ENCODE measurements at places on chromosomes 1 and 21.

DNA sequence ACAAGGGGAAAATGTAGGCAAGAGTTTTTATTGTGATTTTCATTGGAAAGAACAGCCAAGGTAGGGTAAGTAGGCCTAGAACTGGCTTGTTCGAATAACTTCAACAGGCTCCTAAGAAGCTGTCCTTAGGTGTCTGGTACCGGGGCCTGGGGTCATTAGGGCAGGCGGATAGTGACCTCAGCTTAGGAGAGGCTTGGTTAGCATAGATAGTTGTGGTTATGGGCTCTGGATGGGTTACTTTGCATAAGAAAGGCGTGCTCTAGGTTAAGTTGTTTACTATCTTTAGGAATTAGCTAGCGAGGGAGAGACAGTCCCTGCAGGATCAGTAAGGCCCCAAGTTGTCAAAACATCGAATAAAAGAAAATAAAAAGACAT lies 20.7 kb upstream of the HPCAL4 start:
- H3K4me1 ChIP-seq: no peaks in the 10 kb centered on the region
- no peak for DNase-seq
- H3K36me3 ChIP-seq: no peaks in the 10 kb centered on the region
- no peak overlapping the region for H3K4me3 ChIP-seq
- H3K27ac ChIP-seq: no peak overlapping the region

DNA sequence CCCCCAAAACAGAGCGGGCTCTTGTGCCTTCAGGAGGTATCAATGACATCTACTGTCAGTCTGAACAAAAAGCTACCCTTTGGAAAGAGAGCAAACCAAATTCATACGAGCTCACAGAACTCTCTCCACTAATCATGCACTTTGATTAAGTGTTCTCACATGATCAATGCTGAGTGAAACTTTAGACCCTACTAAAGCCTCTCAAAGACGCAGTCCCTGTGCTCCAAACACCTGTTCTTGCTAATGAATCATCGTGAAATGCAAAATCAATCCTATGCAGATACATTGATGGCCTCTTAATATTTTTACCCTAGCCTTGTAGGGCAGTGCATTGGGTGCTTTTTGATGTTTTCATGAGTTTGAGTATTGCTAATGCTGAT lies 113.4 kb downstream of the ZBTB18 start:
- no peaks in the 10 kb centered on the region for H3K4me1 ChIP-seq
- no peaks in the 10 kb centered on the region for H3K36me3 ChIP-seq
- H3K27me3 ChIP-seq: no peaks in the 10 kb centered on the region
- peak overlapping the region; percentile 72 for H3K27ac ChIP-seq

- H3K4me3 ChIP-seq: no peak overlapping the region
- H3K4me1 ChIP-seq: no peaks in the 10 kb centered on the region
- DNase-seq: no peak
- H3K36me3 ChIP-seq: no peaks in the 10 kb centered on the region
Measured at GRCh38 chr1:235442788-235443429, 61.3 kb downstream of the B3GALNT2 start.

- DNase-seq: no peak
- no peak overlapping the region for H3K27ac ChIP-seq
- H3K36me3 ChIP-seq: no peaks in the 10 kb centered on the region
- H3K4me1 ChIP-seq: no peaks in the 10 kb centered on the region
Measured at GRCh38 chr1:188670837-188671236, 1806.8 kb downstream of the BRINP3 start.

DNA sequence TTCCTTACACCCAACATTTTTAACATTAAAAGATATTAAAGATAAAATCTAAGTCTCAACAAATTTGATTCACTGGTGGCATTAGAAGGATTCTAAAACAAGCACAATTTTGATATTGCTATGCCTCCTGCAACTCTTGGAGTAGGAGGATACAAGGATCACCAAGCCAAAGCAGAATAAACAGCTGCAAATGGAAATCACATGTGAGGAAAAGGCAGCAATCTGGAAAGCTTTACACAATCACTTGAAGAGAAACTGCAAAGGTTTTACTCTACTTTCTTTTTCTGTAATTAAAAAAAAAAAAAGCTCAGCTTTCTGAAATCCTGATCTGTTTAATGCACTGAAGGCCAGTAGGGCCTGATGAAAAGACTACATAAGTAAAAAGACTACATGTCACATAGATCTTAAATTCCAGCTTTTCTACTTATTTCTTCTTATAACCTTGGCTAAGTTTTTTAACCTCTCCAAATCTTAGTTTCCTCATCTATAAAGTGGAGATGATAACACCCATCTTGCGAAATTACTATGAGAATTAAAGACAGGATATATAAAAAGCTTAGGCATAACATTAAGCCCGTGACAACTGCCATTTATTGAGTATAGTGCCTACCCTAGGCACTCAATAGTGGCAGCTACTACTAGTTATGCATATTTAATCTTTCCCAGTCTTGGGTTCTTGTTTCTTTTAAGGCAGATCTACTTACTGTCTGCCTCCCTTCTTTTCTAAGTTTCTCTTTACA lies 73.5 kb downstream of the EPS15 start:
- DNase-seq: peak; percentile 13
- peak overlapping the region; percentile 18 for H3K27ac ChIP-seq
- no peak overlapping the region for H3K4me3 ChIP-seq
- no peaks in the 10 kb centered on the region for H3K4me1 ChIP-seq
- no peaks in the 10 kb centered on the region for H3K27me3 ChIP-seq

DNA sequence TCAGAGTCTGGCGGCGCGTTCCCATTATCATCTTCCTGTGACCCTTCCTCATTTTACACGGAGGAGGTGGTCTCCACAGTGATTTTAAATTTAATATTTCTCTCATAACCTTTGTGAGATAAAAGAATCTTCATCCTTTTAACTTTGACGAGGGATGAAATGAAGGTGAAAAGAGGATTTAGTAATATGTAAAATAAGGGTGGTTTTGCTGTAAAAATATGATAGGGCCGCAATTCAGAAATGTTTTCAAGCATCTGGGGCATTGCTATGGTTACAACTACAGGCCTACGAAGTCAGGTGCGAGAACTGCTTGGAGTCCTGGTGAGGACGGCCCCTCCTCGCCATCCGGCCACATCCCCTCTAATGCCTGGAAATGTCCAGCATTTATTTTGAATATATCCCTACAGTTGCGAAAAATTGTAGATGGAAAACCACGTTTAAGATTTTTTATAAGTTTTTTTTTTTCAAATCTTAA lies 422 bp upstream of the RSBN1 start:
- DNase-seq: no peak
- peak overlapping the region; percentile 32 for H3K4me3 ChIP-seq
- peaks cover 42% of the 10 kb centered on the region for H3K4me1 ChIP-seq
- no peaks in the 10 kb centered on the region for H3K27me3 ChIP-seq

GRCh38 chr1:92324784-92325183 lies 25.9 kb downstream of the RPAP2 start:
- H3K4me3 ChIP-seq: no peak overlapping the region
- no peaks in the 10 kb centered on the region for H3K36me3 ChIP-seq
- H3K27me3 ChIP-seq: no peaks in the 10 kb centered on the region
- H3K27ac ChIP-seq: no peak overlapping the region
- no peak for DNase-seq

DNA sequence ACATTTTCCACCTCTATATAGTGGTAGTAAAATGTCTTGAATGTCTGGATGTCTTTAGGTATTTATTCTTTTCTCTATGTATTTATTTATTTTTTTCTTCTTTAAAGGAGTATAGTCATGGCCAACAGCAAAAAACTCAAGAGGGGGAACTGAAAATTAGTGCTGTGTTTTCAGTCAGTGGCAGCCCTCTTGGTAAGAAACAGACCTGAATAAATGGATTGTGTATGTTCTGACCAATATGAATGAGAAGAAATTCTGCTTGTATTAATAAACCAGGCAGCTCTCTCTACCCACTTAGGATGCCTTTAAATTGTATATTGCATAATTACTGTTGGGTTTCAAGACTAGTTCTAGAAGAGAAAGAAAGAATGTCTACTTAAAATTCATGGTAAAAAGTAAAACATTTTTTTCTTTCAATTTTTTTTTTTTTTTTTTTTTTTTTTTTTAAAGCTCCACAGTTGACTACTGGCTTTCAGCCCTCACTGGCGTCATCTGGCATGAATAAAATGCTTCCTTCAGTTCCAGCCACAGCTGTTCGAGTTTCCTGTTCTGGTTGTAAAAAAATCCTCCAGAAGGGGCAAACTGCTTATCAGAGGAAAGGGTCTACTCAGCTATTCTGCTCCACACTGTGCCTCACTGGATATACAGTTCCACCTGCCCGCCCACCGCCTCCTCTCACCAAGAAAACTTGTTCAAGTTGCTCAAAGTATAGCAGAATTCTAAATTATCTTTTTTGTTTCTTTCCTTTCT lies 101.6 kb downstream of the ZMYM4 start:
- H3K4me3 ChIP-seq: no peak overlapping the region
- no peak overlapping the region for H3K27ac ChIP-seq
- DNase-seq: peak; percentile 80
- H3K36me3 ChIP-seq: no peaks in the 10 kb centered on the region

GRCh38 chr1:236021424-236022135 lies 43.3 kb downstream of the NID1 start:
- H3K36me3 ChIP-seq: no peaks in the 10 kb centered on the region
- no peaks in the 10 kb centered on the region for H3K27me3 ChIP-seq
- DNase-seq: peak; percentile 58
- H3K4me3 ChIP-seq: no peak overlapping the region
- H3K27ac ChIP-seq: peak overlapping the region; percentile 53

- H3K36me3 ChIP-seq: no peaks in the 10 kb centered on the region
- H3K4me3 ChIP-seq: no peak overlapping the region
- DNase-seq: no peak
Measured at GRCh38 chr1:193609592-193609991, 423.2 kb upstream of the B3GALT2 start.

DNA sequence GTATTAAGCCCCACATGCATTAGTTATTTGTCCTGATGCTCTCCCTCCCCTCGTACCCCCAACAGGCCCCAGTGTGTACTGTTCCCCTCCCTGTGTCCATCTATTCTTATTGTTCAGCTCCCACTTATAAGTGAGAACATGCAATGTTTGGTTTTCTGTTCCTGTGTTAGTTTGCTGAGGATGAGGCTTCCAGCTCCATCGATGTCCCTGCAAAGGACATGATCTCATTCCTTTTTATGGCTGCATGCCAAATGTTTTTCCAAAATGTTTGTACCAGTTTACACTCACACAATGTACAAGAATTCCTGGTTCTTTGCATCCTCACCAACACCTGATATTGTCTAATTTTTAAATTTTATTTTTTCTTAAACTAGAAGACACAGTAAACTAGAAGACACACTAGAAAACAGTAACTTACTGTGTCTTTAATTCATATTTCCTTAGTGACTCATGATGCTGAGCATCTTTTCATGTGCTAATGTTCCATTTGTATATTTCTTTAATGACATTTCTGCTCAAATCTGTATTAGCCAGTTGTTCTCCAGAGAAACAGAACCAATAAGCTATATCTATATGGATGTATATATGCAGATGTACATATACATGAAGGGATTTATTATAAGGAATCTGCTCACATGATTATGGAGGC lies 19.4 kb upstream of the USP1 start:
- no peaks in the 10 kb centered on the region for H3K4me1 ChIP-seq
- no peaks in the 10 kb centered on the region for H3K27me3 ChIP-seq
- DNase-seq: no peak
- no peaks in the 10 kb centered on the region for H3K36me3 ChIP-seq
- H3K4me3 ChIP-seq: no peak overlapping the region

- H3K27me3 ChIP-seq: no peaks in the 10 kb centered on the region
- no peaks in the 10 kb centered on the region for H3K4me1 ChIP-seq
- H3K36me3 ChIP-seq: no peaks in the 10 kb centered on the region
- peak; percentile 18 for DNase-seq
- no peak overlapping the region for H3K27ac ChIP-seq
Measured at GRCh38 chr1:119279456-119280381, 88.9 kb upstream of the HAO2 start.

GRCh38 chr21:39317134-39318090 lies 4.0 kb upstream of the BRWD1 start:
- no peak overlapping the region for H3K27ac ChIP-seq
- DNase-seq: no peak
- H3K36me3 ChIP-seq: no peaks in the 10 kb centered on the region
- H3K4me3 ChIP-seq: no peak overlapping the region
- H3K27me3 ChIP-seq: no peaks in the 10 kb centered on the region
- H3K4me1 ChIP-seq: no peaks in the 10 kb centered on the region

- no peak overlapping the region for H3K27ac ChIP-seq
- H3K36me3 ChIP-seq: peaks cover 90% of the 10 kb centered on the region
- peaks cover 99% of the 10 kb centered on the region for H3K4me1 ChIP-seq
- H3K4me3 ChIP-seq: no peak overlapping the region
- no peaks in the 10 kb centered on the region for H3K27me3 ChIP-seq
- DNase-seq: no peak
Measured at GRCh38 chr1:207812778-207813511, 61.1 kb downstream of the CD46 start.

GRCh38 chr1:153849487-153850185 lies 73.1 kb downstream of the GATAD2B start:
- peaks cover 19% of the 10 kb centered on the region for H3K4me1 ChIP-seq
- no peak for DNase-seq

DNA sequence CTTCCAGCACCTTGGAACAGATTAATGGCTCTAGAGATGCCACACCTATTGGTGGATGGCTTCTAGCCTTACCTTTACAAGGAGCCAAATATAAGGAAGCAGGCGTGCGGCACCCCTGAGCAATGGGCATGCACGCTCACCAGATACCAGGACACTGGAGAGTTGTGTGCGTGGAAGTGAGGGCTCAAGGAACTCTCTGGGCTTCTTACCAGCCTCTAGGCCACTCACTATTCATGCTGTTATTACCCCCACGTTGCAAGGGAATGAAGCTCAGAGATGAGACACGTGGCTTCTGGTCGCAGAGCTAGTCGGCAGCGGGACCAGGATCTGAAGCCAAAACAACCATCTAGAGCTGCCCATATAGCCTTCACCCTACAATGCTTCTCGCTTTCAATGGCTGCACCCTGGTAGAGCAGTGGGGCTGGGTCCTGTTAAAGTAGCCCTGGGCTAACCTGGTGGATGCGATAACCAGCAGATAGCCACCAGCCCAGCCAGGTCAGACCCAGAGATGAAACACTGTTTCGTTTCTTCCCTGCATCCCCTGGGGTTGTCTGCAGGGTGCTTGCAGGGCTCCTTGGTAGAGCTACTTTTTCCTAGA lies 396.4 kb upstream of the VAMP3 start:
- H3K36me3 ChIP-seq: no peaks in the 10 kb centered on the region
- H3K4me3 ChIP-seq: no peak overlapping the region
- no peak overlapping the region for H3K27ac ChIP-seq

DNA sequence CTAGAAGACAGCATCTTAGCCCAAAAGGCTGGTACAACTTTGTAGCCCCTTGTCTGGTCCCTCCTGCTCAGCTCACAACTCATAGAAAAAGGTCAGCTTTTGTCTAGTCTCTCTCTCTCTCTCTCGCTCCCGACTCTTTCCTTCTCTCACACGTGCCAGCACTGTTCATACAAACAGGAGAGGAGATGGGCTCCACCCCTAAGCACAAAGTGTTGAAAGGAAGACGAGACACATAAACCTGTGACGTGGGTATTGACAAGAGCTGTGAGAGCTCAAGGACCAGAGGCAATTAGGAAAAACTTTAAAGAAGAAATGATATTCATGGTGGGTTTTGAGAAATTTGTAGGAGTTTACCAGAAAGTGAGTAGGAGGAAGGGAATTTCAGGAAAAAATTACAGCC lies 23.6 kb upstream of the KCNC4 start:
- H3K4me1 ChIP-seq: no peaks in the 10 kb centered on the region
- H3K27ac ChIP-seq: no peak overlapping the region
- peaks cover 35% of the 10 kb centered on the region for H3K27me3 ChIP-seq
- H3K4me3 ChIP-seq: no peak overlapping the region
- DNase-seq: no peak

Measured in left lung (tissue), 14 donors.